ENCODE measurements at places on chromosomes 11 and 22.
A peak's percentile ranks its signal among the peaks of the same experiment; 100 is the strongest.

DNA sequence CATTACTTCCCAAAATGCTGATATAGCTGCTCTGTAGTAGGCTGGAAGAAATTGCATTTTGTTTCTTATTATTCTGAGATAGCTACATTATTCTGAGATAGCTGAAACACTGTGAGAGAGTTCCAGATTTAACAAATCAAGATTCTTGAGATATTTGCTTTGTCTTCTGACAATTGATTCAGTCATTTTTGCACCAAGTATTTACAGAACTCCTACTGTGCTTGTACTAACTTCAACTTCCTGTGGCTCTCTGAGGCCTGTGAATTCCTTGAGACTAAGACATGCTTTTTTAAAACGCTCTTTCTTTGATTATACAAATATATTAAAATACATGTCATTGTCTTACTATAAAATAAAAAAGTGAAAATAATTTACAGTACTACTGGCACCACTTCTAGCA, 52.7 kb downstream of the USP47 start:
- no peak for DNase-seq

DNA sequence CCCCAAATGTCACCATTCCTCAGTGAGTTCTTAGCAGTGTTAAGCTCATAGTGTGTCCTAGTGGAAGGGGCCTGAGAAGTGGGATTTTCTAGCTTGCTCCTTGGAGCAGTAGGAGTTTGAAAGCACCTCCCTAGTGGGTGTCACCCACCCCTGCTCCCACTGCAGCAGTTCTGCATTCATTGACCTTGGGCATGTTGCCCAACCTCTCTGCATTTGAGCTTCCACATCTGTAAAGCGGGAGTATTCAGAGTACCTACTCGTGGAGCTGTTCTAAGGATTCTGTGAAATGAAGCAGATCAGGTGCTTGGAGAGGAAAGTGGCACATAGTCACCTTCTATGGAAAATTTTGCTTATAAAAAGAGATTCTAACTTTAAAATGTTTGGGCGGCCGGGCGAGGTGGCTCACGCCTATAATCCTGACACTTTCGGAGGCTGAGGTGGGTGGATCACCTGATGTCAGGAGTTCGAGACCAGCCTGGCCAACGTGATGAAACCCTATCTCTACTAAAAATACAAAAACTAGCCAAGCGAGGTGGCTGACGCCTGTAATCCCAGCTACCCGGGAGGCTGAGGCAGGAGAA, 16.9 kb downstream of the LMO2 start:
- no peak for DNase-seq

GRCh38 chr11:66883016-66883965, 26.4 kb downstream of the LRFN4 start:
- peak; percentile 36 for DNase-seq

GRCh38 chr11:82756765-82757639, 23.3 kb upstream of the FAM181B start:
- DNase-seq: no peak

DNA sequence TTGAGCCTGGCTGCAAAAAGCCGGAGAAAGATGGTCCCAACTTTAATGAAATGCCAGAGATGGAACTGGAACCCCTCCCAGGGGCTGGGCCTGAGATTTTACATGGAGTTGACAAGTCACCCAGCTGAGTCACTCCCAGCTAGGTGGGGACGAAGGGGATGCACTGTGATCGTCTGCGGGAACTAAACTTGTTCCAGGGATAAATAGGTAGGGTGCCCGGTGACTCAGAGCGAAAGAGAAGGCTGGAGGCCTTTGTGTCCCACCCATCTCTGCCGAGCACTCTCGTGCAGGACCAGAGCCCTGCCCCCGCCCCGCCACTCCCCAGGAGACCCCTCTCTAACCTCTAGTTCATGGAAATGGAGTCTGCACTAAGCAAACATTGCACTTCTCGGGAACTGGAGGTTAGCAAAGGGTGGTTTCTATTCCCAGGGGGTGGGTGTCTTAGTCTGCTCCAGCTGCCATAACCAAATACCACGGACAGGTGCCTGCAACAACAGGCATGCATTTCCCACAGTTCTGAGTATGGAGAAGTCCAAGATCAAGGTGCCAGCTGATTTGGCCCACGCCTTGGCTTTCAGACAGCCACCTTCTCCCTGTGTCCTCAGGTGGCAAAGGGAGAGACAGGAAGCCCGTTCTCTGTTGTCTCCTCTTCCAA, 60.7 kb upstream of the FADD start:
- no peak for DNase-seq

GRCh38 chr22:49626361-49627216, 201.1 kb downstream of the BRD1 start:
- DNase-seq: no peak

DNA sequence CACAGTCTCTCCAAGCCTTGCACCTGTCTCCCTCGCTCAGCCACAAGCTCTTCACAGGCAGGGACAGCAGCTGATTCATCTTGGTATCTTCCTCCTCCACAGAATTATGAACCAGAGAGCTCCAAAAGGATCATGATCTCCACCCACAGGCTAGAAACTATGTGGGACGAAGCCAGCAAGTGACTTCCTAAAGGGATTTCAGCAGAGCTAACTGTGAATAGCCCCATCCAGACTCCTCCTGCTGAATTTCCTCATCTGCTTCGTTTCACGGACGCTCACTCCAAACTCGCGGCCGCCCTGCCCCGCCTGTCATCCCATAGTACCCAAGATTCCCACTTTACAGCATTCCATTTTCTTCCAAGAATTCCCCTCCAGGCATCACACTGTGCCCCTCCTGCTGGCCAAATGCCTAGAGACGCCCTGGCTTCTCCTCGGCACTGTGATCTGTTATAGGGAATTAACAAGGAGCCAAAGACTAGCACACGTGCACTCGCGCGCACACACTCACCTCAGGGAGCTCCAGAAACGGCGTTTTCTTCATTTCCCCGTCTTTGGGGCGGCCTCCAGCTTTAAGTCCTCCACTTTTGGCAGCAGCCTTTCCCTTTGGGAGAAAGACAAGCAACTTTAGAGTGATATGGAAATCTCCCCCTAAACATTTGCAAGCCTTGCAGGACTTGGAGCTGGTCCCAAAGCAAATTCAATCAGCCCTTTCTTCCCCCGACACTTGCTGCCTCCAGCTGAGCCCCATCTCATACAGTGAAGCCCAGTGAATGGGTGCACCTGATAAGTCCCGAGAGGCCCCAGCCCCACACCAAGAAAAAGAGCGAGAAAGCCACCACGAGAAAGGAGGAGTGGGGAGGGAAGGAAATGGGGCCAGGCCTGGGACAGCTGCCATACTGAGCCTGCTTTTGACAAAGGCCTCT, 35.5 kb downstream of the SPATA19 start:
- no peak for DNase-seq

DNA sequence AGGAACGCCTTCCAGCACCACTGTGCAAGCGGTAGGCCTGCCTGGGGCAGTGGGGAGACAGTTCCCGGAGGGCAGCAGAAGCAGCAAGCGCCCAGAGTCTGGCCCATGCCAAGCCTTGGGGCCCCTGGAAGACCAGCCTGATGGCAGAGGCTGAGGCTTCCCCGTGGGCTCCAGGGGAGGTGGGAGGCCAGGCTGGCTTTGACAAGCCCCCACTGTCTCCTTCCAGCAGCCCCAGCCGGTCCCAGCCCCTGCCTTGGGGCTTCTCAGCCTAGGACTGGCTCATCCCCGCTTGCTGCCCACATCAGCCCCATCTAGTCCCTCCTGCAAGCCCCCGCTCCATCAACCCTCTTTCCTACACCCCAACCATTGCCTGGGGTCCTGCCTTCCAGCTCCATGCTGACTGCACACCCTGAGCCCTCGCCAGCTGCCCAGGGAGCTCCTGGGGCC, 46.7 kb downstream of the IGF2 start:
- no peak for DNase-seq

DNA sequence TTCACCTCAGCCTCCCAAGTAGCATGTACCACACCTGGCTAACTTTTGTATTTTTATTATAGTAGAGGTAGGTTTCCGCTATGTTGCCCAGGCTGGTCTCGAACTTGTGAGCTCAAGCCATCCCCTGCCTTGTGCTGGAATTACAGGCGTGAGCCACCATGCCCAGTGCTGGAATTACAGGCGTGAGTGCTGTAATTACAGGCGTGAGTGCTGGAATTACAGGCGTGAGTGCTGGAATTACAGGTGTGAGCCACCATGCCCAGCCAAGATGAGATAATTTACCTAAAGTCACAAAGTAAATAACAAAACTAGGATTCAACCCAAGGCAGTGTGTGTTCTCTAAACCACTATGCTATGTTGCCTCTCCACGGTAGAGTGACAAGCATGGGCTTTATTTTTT, 3.6 kb upstream of the UBXN1 start:
- no peak for DNase-seq

- DNase-seq: peak; percentile 71
Observed at GRCh38 chr22:28829358-28830181, 29.2 kb upstream of the XBP1 start.

DNA sequence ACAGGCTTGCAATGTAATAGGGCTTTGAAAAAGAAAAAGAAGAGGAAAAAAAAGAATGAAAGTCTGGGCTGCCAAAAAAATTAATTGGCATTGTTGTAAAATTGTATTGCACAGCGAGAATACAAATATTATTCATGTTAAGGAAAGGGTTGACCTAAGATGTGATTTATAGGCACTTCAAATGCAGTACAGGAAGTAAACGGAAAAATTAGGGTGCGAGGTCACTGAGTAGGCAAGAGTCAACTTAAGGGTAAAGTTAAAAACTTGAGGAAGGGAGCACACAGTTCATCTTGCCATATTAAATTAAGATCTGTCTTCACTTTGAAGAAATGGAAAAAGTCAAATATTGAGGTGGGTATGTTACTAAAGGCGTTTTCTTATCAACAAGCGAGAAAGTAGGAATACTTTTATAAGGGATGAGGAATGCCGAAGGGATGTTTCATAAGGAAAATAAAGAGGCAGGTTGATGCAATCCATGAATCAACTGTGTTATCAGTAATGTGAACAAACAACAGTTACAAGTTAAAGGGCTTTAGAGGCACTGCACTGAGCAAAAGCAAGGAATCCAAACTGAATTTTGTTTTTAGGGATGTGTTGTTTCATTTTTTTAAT, 123.0 kb downstream of the WT1 start:
- no peak for DNase-seq

DNA sequence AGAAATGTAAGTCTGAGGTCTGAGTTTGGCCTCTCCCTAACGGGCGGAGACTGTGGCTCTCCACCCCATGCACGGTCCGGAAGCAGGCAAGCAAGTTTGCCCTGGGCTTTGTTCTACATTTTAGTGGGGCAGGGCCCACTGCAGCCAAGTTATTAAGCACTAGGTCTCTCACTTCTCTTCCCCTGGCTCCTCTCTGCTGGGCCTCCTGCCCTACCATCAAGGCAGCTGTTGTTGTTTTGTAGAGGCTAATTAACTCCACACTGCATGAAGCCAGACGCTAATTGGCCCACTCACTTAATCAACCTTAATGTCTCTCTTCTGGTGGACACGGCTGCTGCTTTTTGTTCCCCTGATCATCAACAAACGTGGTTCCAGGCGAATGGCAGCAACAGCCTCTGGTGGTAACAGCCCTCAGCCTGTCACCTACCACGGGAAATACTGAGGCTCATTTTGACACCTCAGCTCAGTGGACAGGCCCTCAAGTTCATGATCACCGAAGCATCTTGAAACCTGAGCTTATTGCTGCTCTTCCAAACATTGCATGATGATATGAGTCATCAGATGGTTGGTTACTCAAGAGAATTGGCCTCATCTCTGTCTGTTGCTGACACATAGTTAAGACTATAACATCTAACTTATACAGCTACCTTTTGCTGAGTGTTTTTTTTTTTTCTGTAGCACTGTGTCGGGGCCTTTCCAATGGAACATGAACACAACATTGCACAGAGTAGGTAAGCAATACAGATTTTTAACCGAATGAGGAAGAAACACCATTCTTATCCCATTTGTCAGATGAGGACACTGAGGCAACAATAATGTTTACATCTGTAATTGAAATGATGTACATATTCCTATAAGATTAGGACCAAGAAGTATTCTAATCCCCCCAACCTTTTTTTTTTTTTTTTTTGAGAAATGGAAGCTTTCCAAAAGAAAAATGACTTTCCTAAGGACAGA, 20.8 kb upstream of the LMO2 start:
- DNase-seq: no peak

- DNase-seq: no peak
Observed at GRCh38 chr22:22773979-22774604, 113.5 kb upstream of the IGLL5 start.

DNA sequence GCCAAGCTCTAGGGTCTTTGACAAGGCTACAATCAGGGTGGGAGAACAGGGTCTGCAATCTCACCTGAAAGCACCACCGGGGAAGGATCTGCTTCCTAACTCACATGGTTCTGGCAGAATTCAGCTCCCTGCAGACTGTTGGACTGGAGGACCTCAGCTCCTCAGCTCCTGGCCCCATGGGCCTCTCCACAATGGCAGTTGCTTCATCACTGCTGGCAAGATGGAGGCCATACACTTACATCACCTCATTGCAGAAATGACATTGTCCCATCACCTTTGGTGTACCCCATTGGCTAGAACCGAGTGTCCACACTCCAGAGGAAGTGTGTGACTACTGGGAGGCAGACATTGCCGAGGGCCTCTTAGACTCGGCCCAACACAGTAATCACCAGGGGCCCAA, 20.9 kb upstream of the MPPED1 start:
- no peak for DNase-seq

DNA sequence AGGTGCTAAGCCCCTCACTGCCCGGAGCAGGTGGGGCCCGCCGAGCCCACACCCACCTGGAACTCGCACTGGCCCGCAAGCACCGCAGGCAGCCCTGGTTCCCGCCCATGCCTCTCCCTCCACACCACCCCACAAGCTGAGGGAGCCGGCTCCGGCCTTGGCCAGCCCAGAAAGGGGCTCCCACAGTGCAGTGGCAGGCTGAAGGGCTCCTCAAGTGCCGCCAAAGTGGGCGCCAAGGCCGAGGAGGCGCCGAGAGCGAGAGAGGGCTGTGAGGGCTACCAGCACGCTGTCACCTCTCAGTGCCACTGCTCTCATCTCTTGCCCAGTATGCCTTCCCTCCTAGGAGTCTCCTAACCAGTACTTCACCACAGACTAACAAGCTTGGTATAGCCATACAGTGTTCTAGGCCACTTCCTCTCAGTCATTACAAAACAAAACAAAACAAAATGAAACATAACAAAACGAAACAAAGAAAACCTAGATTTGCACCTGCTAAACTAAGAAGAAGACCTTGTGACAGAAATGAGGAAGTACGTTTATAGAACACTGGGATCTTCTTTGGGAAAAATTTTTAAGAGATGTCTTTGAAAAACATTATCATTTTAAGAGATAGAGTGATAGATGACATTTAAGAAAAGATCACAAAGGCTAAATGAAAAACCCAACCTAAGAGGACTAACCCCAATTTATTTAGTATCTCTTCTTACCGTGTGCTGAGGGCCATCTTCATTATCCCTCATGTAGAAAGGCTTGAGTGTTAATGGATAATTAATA, 47.7 kb upstream of the GAB2 start:
- DNase-seq: no peak

- DNase-seq: no peak
Observed at GRCh38 chr11:61551634-61552033, 29.2 kb downstream of the SYT7 start.

GRCh38 chr11:63709336-63709884, 28.1 kb downstream of the RTN3 start:
- no peak for DNase-seq

DNA sequence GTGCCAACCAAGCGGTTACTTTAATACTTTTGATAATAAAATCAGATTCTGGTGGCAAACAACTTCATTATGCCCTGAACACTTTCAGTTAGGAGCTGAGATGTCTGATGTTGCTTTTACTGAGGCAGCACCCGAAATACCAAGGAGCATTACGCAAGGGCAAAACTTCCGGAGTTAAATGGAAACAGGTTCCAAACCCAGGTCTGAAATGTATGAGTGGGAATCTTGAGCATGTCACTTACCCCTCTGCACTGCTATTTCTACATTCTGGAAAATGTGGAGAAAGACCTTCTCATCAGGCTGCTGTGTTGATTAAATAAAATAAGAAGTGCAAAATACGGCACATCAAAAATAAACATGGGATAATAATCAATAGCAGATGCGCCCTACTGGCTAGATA, 315.1 kb downstream of the LARGE1 start:
- DNase-seq: no peak

All from stimulated activated CD4-positive, alpha-beta T cell treated with anti-CD3 and anti-CD28 coated beads, TNF-alpha, amount 100 ng/mL, for 24 hours (primary cell).